Myocyte (in vitro differentiated cells): ENCODE measurements at places on chromosomes 11 and 22. TPM values are rescaled to one million over a fixed set of nuclear protein-coding genes. Genes with fewer than 3 reads are reported as not detected.

Gene KDM4D
- 0.88 and 1.6 TPM in 2 replicates for total RNA-seq

Gene NFAM1
- total RNA-seq, result not detected in 2 replicates

Gene PRG3
- total RNA-seq, result not detected in 2 replicates

Gene MOGAT2
- not detected in 2 replicates for total RNA-seq

Gene MS4A12
- total RNA-seq, result 0.19 TPM in 1 of 2 replicates, not detected in the other

Gene DSCAML1
- not detected in 2 replicates for total RNA-seq
